Activated T-helper 9 cell treated with anti-CD3 and anti-CD28 coated beads, Interleukin-2, amount 50 U/mL, for 16 hours (primary cell): ENCODE measurements at places on chromosomes 6 and 20.
A peak's percentile ranks its signal among the peaks of the same experiment; 100 is the strongest.

- no peak for DNase-seq
Measured at GRCh38 chr6:21840428-21840827, 246.9 kb downstream of the SOX4 start.

DNA sequence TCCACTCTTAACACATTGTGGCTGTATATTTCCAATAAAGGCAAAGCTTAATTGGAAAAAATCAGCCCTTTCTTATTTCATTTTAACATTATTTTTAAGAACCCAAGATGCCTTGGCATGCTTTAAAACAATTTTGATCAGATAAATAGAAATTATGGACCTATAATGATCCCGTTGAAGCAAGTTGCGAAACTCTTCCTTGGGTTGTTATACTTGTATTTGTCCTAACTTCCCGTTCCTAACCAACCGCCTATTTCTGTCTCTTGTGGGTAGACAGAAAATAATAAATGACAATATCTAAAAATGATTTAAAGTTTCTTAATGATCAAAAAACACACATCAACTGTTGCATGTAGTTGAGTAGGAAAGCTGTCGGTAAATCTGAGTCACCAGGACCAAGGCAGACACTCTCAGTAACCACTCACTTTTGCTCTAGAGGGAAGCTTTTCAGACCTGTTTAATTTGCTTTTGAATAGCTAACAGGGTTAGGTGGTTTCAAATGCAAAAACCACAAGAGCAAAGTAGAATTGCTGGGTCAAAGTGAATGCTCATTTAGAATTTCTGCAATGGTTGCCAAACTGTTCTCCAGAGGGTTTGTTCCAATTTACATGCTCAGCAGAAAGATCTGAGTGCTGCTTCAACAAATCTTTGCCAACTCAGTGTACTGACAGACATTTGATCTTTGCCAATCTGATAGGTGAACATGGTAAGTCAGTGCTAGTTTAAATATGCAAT, 34.2 kb upstream of the KCNK5 start:
- no peak for DNase-seq

DNA sequence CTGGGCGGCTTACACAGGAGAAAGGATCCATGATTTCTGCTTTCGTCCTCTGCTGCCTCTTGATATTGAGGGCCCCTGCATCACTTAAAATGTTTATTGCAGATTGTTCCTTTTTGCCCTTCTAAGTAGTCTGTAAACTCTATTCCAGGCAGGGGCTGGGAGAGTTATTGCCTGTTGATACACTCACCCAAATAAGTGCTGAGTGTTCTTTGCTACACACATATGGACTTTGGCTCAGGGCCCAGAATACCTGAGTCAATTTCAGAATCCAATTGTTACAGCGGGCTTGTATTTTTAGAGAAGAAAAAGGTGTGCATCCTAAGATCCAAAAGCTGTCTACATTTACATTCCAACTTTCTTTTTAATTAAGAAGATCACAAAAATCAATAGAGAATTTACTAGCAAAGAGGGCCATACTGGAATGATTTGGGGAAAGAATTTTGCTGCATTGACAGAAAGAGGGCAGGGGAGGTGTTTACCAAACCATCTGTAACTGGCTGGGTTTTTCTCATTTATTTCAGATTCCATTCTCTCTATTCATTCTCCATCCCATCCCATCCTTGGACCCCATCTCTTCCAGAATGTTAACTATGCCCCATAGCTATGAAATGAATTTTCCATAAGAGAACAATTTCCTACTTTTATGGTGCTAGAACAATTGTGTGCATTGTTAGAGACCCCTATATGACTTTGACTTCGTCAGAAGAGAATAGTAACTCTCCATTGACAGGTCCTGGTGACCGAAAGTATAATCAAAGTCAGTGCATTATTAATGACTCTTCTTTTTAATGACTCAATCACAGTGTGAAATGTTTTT, 959.9 kb upstream of the FLRT3 start:
- no peak for DNase-seq

DNA sequence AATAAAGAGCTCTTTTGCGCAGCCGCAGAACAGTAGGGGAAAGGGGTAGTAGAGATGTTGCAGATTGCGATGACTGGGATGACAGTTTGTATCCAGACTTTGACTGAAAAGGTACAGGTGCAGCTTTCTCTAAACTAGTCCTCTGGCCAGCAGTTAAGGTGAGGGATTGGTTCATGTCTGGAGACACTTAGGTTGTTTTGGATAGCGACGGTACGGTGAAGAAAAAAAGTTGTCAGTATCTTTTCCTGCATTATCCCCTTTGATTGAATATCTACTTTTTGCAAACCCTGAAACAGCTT, 537 bp downstream of the PRR3 start:
- no peak for DNase-seq

- DNase-seq = no peak
Measured at GRCh38 chr6:89999945-90000825, 105.9 kb downstream of the GJA10 start.

DNA sequence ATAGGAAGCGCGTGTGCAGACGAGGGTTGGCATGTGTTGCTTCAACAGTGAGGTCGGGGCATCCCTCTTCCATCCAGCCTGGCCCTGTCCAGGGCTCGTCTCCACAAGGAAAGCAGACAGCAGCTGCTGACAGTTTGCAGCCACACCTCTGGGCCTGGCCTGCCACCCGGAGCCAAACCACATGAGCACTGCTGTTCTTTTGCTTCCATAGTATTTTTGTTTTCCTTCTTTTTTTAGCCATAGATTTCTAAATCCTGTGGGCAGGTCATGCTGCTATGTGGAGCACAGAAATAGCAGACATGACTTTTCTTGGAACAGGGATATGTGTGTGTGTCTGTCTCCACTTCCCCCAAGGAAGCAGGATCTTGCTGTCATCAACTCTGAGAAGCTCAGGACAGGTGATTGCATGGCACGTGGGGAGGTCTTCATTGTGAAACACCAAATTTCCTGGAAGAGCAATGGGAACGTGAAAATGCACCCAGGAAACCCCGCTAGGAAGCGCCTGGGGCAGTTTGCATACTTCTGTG, 167.4 kb downstream of the DTNBP1 start:
- no peak for DNase-seq

DNA sequence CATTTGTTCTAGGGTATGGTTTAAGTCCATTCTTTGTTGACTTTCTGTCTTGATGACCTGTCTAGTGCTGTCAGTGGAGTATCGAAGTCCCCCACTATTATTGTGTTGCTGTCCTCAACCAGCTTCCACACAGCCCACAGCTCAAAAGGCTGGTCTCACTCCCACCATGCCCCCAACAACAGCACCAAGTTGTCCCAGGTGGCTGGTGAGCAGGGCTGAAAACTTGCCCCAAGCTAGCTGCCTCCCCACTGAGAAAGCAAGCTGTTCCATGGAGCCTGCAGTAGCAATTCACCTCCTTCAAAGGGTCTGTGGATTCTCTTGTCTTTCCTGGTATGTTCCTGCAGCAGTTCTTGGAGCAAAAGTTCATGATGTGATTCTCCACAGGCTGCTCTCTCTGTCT, 221.0 kb downstream of the SYNDIG1 start:
- DNase-seq = no peak

DNA sequence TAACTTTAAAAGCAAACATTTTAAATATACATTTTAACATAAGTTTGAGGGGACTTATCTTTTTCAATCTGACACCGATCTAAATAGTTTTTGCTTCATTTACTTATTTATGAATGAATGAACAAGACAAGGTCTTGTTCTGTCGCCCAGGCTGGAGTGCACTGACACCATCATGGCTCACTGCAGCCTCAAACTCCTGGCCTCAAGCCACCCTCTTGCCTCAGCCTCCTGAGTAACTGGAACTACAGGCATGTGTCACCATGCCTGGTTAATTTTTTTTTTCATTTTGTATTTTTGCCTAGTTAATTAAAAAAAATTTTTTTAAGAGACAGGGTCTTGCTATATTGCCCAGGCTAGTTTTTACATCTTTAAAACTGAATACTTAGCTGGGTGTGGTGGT, 25.4 kb downstream of the FBXO9 start:
- DNase-seq = no peak

DNA sequence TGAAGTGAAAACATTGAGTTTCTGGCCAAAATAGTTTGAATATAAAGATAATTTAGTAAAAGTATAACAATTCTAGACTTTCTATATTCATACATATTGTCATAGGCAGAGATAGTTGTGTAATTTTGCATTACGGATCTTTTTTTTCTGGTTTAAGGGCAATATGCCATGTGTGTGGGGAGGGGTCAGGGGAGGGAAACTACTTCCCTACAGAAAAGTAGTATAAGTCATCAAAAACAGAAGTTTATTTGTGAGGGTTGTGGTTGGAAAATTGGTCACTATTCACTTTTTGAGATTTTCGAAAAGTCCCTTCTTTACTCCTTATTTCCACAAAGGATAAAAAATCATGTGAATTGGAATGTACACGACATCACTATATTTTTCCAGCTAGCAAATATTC, 288.2 kb upstream of the PREP start:
- DNase-seq = no peak

- no peak for DNase-seq
Measured at GRCh38 chr6:33664506-33665057, 43.5 kb downstream of the ITPR3 start.

DNA sequence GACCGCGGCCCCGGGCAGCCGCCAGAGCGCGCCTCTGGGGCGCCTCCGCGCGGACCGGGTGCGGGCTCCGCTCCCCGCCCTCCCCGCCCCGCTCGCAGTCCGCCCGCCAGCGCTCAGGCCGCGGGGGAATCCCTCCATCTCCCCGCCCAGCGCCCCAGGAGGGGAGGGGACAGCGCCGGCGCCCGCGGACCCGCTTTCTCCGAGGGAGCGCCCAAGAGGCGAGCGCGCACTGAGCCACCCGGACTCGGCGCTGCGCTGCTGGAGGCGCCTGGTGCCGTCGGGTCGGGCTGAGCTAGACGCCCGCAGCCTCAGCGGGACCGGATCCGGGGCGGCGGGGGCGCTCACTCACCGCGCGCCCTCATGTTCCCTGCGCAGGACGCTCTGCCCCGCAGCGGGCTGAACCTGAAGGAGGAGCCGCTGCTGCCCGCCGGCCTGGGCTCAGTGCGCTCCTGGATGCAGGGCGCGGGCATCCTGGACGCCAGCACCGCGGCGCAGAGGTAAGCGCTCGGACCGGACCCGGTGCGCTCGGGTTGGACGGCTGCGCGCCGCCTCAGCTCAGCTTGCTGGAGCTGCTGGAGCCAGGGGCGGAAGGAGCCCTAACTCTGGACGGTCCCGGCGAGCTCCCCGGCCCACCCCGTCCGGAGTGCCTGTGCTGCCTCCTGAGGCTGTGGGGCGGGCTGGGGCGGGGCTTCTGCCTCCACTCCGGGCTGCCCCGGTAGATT, 867 bp downstream of the EBF4 start:
- peak; percentile 45 for DNase-seq

GRCh38 chr20:62571669-62572344, 70.5 kb upstream of the SLCO4A1 start:
- DNase-seq = no peak

GRCh38 chr6:357791-358341, 33.7 kb upstream of the IRF4 start:
- no peak for DNase-seq

- no peak for DNase-seq
Measured at GRCh38 chr20:7470912-7471311, 469.3 kb downstream of the HAO1 start.

GRCh38 chr6:97867177-97867576, 584.2 kb upstream of the MMS22L start:
- DNase-seq = no peak

GRCh38 chr20:61543931-61544745, 292.1 kb downstream of the CDH4 start:
- DNase-seq = no peak

DNA sequence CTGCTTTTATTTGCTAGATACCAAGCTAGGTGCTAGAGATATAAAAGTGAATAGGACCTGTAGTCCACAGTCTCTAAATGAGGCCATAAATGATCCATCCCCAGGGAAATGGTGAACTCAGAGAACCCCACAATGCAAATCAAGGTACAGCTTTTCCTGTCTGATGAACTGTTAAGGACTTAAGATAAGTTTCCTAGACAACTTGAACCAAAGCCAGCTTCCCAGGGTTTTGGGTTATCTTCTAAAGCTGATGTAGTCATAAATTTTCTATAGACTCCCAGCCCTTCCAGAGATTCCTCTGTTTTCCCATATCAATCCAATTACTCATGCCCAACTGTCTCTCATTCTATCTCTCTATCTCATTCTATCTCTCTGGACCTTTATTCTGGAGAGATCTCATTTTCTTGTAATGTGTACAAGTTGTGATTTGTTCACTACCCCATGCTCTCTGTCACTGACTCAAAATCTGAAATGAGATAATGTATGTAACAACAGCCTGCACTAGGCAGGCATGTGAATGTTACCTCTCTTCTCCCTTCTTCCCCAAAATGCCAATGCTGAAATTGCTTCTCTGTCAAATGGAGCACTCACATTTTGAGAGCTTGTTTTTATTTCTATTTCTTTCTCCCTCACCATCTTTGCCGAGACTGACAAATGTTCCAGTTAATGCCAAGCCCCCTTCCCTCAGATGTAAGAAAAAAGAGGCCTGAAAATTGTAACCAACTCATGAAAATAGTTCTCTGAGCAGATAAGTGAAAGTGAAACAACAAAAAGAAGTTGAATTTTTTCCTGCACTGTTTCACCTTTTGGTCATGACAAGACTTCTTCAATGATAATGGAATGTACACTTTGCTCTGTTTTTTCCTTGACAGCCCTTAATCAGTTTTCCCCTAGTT, 279.9 kb downstream of the SLC35F1 start:
- DNase-seq = no peak

- no peak for DNase-seq
Measured at GRCh38 chr6:31468311-31468710, 29.6 kb upstream of the MICB start.

DNA sequence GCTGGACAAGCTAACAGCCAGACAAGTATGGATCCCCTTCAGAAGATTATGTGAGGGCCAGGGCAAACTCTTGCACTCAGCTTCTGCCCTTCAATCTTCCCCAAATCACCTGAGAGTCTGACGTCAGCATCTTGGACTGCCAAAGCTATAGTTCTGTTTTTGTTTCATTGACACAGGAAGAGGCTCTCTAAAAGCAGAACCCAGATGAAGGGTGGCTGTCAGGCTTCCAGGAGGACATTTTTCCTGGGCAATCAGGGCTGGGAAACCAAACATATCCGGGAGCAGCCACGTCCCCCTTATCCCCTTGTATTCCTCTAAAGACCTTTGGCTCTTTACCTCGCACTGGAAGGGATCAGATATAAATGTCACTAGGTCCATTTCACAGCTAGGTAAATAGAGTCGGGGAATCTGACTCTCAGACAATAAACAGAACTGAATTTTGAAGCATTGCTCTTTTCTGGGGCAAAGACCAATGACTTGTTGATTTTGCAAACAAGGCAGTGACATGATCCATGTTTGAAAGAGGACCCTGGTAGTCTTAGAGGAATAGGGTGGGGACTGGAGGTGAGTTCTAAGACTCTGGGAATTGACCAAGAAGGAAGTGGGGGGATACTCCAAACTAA, 13.3 kb downstream of the MAFB start:
- DNase-seq = no peak
